Activated CD4-positive, alpha-beta T cell treated with anti-CD3 and anti-CD28 coated beads, Interleukin-10, Interleukin-2, amounts not matched to agents 100 ng/mL and 50 ng/mL, durations not matched to agents 16 hours and 8 hours (primary cell): ENCODE measurements at places on chromosomes 6 and 20.

DNA sequence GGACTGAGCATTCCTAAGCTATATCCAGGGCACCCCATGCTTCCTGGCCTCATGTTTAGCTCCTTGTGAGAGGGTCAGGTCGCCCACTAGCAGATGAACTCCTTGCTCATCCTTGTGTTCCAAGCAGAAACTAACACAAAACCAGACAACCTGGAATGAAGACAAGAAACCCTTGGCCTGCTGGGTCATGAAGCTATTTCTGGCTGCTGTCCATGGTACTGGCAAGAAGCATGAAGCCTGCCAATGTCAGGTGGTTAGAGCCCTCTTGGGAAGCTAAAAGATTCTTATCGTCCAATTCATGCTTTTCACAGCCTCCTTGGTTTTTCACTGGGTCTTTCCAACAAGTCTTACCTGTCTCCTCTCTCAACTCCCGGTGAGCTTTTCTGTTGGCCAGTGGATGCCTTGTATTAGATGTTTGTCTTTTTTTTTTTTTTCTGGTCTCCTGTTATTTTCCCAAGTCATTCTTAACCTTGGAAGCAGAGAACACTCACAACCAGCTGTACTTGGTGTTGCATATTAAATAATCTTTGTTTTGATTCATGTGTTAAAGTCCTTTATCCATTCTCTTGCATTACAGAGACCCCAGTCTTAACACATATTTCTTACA, 180.3 kb downstream of the ANKRD60 start:
- DNase-seq, result no peak

DNA sequence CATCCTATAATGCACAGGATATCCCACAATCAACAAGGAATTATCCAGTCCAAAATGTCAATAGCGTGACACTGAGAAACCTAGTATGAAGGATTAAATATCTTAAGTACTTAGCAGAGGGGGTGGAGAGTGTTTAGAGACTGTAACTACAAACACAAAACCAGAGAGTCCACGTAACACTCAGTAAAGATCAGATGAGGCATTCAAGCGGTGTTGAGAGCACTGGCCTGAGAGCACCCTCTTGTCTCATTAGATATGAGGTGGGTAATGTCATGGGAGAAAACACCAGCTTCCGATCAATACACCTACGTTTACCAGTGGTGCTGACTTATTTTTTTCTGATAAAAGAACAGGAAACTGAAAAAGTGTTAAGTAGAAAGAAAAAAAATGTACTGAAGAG, 2.3 kb downstream of the FAM184A start:
- peak; percentile 43 for DNase-seq

DNA sequence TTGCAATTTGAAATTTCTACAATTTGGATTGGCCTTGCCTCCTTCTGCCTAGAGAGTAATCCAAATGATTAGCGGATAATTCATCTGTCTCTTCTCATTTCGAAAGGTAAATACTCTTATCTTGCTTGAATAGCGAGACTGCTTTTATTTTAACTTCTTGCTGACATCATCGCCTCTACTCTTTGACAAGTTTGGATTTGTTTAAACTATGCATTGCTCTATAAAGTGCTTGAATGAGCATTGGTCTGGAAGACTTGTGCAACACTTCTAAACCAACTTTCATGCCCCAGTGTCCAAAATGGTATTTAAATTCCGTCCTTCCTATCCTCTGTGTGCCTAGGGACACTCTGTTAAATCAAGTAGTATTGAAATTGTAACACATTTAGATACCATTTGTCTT, 384.1 kb upstream of the SLC35B3 start:
- DNase-seq, result no peak

- no peak for DNase-seq
Observed at GRCh38 chr6:13201336-13201735, 127.0 kb downstream of the TBC1D7 start.

DNA sequence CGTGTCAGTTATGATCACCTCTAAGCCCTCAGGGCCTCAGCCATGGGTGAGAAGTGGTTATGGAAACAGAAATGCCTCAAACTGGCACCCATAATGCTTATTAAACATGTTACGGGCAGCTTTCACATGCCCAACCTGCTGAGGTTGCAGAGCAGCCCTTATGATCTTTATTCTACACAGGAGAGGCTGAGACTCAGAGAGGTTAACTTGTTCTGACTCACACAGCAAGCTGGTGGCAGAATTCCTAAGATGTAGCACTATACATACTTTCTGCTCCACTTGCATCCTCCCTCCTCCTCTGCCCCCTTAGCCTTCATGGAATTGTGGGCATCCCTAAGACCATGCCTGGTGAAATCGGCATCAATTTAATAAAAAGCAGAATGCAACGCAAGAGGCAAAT, 34.7 kb upstream of the IGF2R start:
- DNase-seq, result no peak

DNA sequence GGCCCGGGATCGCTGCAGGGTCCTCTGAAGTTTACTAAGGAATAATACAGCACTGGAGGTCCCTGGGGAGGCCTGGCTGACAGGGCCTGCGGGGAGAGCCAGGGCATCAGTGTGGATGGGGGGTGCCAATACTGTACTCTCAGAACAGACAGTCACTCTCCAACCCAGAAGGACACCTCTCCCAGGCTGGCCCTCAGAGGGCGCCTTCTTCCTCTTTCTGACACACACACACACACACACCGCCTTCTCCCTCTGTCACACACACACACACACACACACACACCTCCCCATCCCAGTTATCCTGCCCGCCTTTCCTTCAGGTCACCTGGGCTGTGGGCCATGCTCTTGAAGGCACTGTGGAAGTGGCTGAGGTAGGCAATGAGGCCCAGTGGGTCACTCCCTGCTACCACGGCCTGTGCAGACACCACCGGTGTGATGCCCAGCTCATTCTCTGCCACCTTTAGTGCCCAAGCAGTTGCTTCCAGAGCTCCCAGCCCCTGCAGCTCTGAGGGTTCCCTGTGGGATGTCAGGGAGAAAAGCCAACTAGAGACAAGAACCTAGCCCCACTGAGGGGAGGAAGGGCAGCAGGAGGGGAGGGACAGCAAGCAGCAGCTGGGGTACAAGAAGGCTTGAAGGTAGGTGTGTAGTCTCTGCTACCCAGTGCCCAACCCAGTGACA, 7.5 kb downstream of the SMPD2 start:
- no peak for DNase-seq

DNA sequence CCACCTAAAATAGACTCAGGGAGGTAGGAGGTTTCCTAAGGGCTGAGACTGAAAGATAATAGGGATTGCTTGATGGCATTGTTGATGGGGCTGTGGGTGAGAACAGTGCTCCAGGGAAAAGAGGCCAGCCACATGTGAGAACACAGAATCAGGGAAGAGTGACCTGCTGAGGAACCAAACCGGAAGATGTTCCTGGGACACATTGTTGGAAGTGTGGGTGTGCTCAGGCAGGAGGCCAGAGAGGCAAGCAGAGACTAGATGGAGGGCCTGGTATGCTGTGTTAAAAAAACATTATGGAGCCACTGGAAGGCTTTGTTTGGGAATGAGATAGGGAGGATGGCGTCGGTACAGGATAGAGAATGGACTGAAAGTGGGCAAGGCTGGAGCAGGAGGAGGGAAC, 23.3 kb downstream of the RNF144B start:
- DNase-seq, result no peak

DNA sequence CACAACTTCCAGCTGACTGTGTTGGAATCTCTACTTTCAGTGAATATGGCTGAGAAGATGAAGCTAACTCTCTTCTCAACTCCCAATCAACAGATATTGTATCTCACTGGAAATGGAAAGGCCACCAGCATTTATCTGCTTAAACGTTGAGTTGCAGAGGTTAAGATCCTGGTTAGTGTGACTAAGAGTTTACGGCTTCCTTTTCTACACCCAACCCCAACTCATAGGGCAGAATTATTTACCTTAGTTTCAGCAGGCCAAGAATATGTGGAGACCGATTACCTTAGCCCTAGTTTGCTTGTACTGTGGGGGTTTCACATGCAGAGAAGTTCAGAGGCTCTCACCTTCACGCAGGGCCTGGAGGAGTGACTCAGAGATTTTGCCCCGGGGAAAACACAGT, 1026.6 kb downstream of the EYS start:
- no peak for DNase-seq
